ENCODE measurements at places on chromosomes 1 and 21.

GRCh38 chr1:34089731-34090130 lies 75.3 kb downstream of the CSMD2 start:
- DNase-seq: no peak

- no peak for DNase-seq
These were observed 45.8 kb upstream of the NTPCR start for GRCh38 chr1:232904566-232904965.

GRCh38 chr1:32250893-32251716 lies at the start of gene LCK:
LCK (plus strand) TSS chr1:32251265; CDS start chr1:32274330, 23,065 bp downstream.
- DNase-seq: no peak

- no peak for DNase-seq
These were observed 61.4 kb upstream of the BARHL2 start for GRCh38 chr1:90778486-90778885.

DNA sequence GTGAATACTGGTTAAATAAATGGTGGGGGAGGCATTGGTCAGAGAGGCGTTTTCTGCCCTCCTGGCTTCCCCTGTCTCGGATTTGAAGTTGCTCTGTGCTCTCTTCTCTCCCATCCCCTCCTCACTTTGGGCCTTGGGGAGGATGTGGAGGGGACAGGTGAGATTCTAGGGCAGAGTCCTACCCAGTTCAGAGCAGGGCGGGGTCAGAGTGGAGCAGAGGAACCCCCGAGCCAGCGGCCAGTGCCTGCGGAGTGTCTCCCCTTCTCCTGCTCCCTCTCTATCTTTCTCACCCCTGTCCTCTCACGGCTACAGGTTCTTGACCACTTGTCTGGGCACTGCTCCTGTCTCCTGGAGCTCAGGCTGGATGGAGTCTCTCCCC lies 8.1 kb downstream of the KNCN start:
- no peak for DNase-seq

Measured in dorsolateral prefrontal cortex (tissue), 122 donors.